ENCODE measurements at places on chromosomes 12 and 14. TPM values are rescaled to one million over a fixed set of nuclear protein-coding genes. Genes with fewer than 3 reads are reported as not detected.

The FOXG1 gene
- total RNA-seq = not detected

The TAS2R7 gene
- total RNA-seq = not detected

The FAM186B gene
- not detected for total RNA-seq

The IFT43 gene
- 22.3 TPM for total RNA-seq

The CMTM5 gene
- total RNA-seq = 4.5 TPM

The LIN52 gene
- total RNA-seq = 11.0 TPM

The TTC9 gene
- 8.1 TPM for total RNA-seq

The TMEM132C gene
- not detected for total RNA-seq

The ULK1 gene
- total RNA-seq = 42.8 TPM

GRCh38 chr14:66619952-66620351 is 112.0 kb downstream of the GPHN start:
- DNase-seq = no peak

- no peak for DNase-seq
Observed at GRCh38 chr12:89421092-89421835, 69.0 kb upstream of the DUSP6 start.

- DNase-seq = no peak
Observed at GRCh38 chr12:71602761-71603577, 60.7 kb downstream of the ZFC3H1 start.

DNA sequence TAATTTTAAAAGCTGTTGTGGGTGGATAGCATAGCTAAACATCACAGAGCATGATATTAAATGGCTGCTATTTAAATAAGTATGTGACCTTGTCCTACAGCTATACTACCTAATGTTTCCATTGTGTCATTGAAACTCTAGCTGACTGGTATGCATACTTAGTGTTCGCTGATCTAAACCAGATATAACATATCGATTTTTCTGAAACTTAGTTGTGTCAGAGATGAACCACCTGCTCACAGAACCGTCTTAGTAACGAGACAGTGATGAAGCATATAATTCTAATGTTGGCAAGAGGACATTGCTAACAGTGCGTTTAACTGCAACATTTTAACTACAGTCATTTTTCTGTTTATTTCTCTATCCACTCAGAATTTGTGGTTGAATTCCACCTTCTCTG is 36.1 kb upstream of the NUAK1 start:
- no peak for DNase-seq

DNA sequence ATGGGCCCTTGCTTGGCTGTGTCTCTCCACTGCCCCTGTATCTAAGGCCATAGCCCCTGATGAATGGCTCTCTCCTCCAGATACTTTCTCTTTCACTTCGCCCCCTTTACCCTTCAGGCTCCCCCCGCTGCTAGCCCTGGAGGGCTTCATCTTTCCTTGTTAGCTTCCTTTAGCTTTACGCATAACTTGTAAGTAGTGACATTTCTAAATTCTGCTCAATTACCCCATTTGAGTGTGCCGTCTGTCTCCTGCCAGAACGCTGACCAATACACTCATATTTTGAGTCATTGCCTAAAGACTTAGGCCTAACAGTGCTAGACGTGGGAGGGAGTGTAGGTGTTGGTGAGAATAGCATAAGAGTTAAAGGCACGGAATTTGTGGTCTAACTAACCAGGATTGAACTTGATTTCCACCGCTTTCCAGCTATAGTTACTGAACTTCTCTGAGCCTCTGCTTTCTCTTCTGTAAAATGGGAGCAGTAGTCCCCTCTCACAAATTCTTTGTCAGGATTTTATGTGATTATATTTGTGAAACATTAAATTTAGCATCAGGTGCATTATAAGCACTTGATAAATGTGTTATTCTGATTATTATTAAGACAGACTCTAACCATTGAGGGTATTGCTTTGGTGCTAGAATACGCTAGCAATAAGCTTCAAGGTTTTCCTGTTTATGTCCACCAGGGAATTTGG is 129.3 kb downstream of the ZFP36L1 start:
- no peak for DNase-seq

DNA sequence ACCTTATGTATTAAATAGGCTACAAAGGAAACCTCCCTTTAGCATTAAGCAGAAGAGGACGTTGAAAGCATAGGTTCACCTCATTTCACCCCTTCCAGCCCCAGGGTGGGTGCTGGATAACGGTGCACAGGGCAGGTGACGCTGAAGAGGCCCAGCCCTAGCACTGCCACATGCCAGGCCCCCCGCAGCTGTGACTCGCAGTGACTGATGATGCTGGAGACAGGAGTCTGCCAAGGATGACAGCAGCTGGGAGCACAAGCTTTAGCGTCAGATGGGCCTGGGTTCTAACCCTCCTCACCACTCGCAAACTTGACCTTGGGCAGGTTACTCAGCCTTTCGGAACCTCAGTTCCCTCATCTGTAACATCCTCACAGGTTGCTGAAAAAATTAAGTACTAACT is 76.7 kb downstream of the TBK1 start:
- no peak for DNase-seq

DNA sequence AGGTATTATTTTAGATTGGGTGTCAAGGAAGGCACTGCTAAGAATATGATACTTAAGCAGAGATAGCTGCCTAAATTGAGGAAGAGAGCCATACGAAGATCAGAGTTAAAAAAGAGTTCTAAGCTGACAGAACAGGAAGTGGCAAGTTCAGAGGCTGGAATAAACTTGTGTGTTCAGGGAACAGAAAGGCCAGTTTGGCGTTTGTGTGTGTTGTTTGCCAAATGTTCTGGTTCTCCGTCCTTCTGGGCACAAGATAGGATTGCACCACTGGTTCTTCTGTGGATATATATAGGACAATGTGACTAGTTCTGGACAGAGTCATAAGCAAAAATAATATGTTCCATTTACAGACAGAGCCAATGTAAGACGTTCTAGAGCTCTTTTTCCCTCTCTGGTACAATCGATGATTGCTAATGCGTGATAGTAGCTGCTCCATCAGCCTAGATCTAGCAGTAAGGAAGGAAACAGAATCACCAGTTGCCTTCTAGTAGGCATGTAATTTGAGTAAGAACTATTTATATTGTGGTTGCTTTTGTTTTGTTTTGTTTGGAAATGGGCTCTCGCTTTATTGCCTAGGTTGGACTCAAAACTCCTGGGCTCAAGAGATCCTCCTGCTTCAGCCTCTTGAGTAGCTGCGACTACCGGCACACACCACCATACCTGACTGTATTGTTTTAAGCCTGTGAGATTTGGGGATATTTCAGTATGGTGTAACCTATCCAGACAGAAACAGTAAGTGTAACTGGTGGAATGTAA is 7.4 kb downstream of the BBS10 start:
- DNase-seq = no peak

DNA sequence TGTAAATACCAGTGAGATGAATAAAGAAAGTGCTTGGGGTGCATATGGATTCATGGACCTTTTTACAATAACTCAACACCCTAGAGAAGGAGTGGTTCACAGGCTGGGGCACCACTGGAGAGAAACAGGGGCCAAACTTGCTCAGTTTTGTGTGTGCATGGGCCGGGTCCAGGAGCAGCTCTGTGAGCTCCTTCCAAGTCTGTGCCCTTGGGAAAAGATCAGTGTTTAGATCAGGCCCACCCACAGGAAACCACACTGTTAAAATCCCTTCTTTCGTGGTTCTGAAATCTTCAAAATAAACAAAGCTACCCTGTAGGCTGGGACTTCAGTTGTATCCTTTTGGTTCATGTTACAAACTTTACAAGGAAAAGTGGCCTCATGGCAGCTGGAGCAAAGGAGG is 156.1 kb upstream of the TMEM260 start:
- no peak for DNase-seq

DNA sequence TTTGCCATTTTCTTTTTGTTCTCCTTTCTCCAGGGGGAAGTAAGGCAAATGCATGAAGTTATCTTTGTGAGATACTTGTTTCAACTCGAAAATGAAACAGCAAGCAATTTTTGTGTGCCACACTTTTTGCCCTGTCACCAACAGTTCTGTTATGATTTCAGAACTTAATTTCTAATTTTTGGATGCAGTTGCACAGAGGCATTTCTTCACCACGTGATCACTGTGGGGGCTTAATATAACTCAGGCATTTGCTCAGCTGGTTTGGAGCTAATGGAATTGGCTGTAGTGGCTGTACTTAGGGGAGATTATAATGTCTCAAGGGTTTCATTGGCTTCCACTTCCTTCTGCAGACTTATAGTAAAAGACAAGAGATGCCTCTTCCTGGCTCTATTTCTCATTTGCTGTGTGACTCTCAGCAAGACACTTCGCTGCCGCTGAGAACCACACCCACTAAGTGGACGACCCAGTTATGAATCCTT is 452.4 kb downstream of the RAD51B start:
- DNase-seq = no peak

DNA sequence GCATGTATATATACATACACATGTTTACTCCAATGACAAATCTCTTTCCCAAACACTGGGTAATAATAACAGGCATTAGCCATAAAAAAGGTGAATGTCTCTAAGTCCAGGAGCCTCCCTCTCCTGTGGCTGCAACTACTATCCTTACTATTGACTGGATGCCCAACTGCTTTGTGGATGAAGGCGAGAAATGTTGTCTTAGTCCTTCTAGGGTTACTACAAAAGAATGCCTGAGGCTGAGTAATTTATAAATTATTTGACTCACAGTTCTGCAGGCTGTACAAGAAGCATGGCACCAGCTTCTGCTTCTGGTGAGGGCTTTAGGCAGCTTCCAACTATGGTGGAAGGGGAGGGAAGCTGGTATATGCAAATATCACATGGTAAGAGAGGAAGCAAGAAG is 366.0 kb upstream of the DDHD1 start:
- DNase-seq = no peak

GRCh38 chr12:45216983-45217485 is 1.1 kb downstream of the ANO6 start:
- no peak for DNase-seq

DNA sequence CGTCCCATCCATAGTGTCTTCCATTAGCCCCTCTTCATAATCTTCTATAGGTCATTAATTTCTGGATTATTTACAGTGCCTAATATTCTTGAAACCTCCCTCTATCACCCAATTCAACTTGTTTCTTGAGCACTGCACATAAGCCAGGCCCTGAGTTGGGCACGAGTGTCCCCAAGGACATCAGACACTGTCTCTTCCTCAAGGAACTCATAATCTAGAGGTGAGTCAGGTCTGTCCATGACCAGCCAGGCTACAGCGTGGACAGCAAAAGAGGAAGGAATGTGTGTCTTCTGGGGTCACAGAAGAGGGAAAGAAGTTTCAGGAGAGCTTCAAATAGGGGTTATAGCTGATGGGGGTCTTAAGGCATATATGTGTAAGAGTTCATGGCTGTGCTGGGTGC is 12.5 kb downstream of the SPTB start:
- no peak for DNase-seq

DNA sequence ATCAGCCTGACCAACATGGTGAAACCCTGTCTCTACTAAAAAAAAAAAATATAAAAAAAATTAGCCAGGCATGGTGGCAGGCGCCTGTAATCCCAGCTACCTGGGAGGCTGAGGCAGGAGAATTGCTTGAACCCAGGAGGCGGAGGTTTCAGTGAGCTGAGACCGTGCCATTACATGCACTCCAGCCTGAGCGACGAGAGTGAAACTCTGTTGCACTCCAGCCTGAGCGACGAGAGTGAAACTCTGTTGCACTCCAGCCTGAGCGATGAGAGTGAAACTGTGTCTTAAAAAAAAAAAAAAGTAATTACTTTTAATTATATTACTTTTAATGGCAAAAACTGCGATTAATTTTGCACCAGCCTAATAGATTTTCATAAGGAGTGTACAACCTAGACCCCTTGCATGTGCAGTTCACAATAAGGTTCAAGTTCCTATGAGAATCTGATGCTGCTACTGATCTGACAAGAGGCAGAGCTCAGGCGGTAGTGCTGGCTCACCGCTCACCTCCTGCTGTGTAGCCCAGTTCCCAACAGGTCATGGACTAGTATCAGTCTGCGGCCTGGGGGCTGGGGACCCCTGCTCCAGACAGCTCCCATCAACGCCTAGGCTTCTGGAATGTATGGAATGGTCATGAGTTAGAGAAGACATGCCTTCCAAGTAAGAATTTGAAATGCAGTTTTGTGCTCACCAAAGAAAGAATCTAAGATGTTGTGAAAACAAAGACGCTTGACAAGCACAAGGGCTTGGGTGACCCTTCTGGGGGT is 10.1 kb downstream of the LTB4R start:
- no peak for DNase-seq

Data from spleen (tissue), 13 donors.